ENCODE measurements at places on chromosomes 6 and 20.

GRCh38 chr20:50919567-50919966 is 11.7 kb downstream of the ADNP start:
- no peak for DNase-seq

DNA sequence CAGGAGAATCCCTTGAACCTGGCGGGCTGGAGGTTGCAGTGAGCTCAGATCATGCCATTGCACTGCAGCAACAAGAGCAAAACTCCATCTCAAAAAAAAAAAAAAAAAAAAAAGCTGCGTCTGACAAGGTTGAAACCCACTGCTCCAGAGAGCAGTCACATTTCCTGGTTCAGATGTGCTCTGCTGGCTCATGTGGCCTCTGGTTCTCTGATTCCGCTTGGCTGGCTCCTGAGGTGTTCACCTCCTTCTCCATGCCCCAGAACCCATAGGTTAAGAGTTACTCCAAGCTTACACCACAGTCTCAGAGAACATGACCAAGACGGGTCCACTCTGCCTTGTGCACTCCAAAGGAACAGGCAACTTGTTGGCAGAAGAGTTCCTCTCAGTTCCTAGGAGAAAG is 8.8 kb upstream of the CNR1 start:
- no peak for DNase-seq

DNA sequence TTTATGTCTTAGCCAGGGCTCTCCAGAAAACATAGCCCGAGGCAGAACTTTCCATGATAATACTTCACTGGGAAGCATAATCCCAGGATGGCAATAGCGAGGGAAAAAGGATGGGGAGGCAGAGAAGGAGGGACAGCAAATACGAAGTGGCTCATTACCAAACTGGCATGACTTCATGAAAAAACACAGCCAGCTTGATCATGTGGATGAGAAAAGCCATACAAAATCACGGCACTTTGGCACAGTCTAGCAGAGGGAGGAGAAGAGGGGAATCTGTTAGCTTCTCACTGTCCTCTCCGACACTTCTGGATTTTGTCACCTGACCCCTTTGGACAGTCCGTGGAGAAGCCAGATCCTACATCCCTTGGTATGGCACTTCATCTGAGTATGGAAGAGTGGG is 212.5 kb upstream of the GRIK2 start:
- no peak for DNase-seq

DNA sequence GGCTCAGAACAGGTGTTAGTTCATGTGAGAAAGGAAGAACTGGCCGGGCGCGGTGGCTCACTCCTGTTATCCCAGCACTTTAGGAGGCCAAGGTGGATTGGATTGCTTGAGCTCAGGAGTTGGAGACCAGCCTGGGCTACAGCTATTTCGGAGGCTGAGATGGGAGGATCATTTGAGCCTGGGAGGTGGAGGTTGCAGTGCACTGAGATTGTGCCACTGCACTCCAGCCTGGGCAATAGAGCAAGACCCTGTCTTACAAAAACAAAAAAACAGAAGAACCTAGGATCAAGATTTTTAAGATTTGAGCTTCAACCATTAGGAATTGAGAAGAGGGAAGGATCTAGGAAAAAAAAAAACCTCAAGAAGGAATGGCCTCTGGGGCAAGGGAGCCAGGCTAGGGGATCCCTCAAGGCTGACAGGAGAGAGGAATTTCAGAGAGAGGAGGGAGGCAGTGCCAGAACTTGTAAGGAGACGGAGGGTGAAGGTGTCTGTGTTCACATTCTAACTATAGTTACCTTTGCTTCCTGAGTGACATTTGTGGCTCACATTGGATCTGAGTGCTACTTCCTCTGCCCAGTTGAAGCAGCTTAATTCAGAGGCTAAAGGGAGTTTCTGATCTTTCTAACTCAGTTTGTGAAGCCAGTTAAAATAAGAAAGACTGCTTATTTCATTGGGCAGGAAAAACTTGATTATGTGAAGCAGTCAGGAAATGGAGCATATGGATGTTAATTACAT is 26.1 kb downstream of the CHMP4B start:
- DNase-seq = no peak

GRCh38 chr20:49572857-49573256 is 4.9 kb upstream of the PTGIS start:
- peak; percentile 29 for DNase-seq

- DNase-seq = no peak
Observed at GRCh38 chr20:48456366-48457192, 371.2 kb downstream of the PREX1 start.

- DNase-seq = peak; percentile 40
Observed at GRCh38 chr20:21607971-21608725, 94.3 kb upstream of the NKX2-2 start.
